ENCODE measurements at places on chromosomes 3 and 15.
A peak's percentile ranks its signal among the peaks of the same experiment; 100 is the strongest.

DNA sequence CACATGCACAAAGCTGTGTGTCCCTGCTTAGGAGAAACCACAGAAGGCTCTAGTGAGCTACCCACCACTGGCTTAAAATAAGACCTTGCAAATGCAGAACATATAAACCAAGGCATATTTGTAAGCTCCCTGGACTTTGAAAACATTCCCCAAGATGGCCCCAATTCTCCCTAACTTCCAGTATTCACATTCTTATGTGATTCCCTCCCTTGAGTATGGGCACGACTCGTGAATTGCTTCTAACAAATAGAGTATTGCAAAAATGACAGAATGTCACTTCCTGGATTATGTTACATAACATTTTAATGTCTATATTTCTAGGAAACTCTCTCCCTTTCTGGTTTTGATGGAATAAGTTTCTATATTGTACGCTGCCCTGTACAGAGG is 131.8 kb upstream of the MCTP2 start:
- no peak for DNase-seq

GRCh38 chr3:136141891-136142290 is 54.2 kb downstream of the MSL2 start:
- DNase-seq, result no peak

GRCh38 chr15:69140306-69140705 is 20.1 kb upstream of the GLCE start:
- DNase-seq, result no peak

- DNase-seq, result peak; percentile 32
Measured at GRCh38 chr15:74725845-74726773, 781 bp upstream of the CYP1A1 start.

DNA sequence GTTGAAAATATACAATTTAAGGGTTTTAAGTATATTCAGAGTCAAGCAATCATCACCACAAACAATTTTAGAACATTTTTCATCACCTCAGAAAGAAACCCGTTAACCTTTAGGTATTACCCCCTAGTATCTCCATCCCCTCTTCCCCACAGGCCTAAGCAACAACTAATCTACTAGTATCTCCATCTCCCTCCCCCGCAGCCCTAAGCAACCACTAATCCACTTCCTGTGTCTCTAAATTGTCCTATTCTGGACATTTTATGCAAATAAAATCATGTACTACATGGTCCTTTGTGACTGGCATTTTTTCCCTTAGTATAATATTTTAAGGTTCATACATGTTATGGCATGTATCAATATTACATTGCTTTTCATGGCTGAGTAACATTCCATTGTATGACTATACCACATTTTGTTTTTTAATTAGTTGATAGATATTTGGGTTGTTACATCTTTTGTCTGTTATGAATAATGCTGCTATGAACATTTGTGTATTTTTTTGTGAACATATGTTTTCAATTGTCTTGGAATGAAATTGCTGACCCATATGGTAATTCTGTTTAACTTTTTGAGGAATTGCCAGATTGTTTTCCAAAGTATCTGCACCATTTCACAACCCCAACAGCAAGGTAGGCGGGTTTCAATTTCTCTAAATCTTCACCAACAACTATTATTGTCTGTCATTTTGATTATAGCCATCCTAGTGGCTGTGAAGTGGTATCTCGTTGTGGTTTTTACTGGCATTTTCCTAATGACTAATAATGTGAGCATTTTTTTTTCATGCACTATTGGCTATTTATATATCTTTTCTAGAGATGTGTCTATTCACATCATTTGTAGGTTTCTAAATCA is 215.6 kb upstream of the CD96 start:
- DNase-seq, result no peak

- no peak for DNase-seq
Measured at GRCh38 chr3:123334056-123334455, 114.8 kb downstream of the ADCY5 start.

GRCh38 chr15:42152196-42152920 is 4.1 kb downstream of the PLA2G4F start:
- no peak for DNase-seq

GRCh38 chr3:64179249-64179648 is 46.0 kb downstream of the PRICKLE2 start:
- DNase-seq, result no peak

DNA sequence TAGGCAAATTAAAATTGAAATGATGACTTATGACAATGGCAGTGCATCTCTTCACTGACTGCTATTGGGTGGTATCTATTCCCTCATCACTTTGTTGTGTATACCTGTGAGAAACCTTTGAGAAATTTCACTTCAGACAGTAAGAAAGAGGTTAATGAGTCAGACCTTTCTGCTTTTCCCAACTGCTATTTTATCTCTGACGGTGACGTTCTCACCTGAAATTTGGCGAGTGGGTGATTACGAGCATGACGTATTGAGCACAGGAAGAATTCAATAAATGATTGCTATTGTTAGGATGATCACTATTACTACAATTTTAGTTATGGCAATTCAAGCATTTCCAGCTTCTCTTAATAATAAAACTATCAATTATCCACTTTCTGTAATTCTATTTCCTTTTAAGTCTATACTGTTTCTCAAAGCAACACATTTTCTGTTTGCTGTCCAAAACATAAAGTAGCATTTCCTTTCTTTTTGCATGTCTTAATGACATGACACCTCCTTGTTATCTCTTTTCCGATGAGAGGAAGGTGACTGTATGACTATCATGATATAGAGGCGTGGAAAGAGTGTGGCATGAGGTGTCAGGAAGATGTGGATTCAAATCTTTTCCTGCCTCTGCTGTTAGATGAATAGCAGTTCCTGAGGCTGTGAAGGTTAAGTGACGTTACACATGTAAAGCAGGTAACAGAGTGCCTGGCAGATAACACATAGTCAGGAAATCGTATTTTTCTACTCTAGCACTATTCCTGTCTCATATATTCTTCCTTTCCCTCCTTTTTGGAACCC is 504.9 kb upstream of the SEMA6D start:
- DNase-seq, result no peak

DNA sequence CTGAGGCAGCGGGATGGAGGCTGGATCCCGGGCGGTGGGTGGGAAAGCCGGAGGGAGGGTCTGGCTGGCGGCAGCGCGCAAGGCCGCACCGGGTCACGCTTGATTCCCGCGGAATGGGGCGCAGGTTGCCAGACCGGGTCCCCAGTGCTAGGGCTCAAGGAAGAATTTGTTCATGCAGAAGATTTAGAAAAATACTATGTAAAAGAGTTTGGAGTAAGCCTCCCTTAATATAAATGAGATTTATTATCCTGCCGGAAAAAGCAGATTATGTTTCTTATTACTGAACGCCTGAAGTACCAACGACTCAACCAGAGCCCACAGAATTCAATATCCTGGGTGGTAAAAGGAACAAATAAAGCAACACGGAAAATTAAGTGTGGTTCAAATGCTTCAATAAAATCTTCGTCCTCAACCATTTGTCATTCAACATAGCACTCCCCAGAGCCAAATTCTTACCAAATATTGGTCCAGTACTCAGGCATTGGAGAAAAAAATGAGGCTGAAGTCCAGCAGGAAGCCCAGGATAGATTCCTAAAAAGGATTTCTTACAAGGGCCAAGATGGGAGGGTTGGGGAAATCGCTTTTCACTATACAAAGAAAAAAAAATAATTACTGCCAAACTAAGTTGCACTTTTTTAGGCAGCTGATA is 1.2 kb upstream of the ZBTB20 start:
- no peak for DNase-seq

GRCh38 chr3:98770261-98771039 is 7.3 kb downstream of the ST3GAL6 start:
- no peak for DNase-seq

GRCh38 chr3:13608969-13609725 is 60.2 kb downstream of the FBLN2 start:
- no peak for DNase-seq

DNA sequence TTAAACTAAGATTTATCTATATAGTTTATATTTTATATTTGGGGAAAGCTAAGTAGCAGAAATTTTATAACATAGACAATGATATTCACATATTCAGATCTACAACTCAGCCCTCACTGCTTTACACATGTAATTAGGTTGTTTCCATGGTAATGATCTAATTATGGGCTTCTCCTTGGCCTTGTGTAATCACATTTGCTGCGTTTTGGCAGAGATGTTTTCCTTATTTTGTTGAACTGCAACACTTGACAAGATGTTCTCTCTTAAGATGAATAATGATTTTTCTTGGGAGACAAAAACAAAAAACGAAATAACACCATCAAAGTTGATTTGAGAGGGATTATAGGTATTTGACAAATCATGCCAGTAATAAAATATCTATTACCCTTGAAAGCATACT is 635.6 kb upstream of the TBL1XR1 start:
- no peak for DNase-seq

DNA sequence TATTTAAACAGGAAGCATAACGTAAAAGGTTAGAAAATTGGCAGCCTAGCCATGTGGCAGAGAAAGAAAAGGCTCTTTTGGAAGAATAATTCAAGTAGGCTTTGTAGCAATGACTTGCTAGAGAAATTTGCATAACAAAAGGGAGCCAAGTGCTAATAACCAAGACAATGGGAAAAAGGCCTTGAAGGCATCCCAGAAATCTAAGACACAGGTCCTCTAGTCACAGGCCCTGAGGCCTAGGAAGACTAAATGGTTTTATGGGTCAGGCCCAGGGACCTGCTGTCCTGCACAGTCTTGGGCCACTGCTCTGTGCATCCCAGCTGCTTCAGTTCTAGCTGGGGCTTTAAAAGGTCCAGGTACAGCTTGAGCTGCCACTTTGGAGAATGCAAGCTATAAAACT is 78.5 kb downstream of the FGF7 start:
- DNase-seq, result no peak

GRCh38 chr3:77931255-77932009 is 891.5 kb downstream of the ROBO2 start:
- no peak for DNase-seq

- no peak for DNase-seq
Measured at GRCh38 chr3:178585454-178585853, 49.2 kb downstream of the KCNMB2 start.

GRCh38 chr3:170862618-170863374 is 7.2 kb downstream of the RPL22L1 start:
- no peak for DNase-seq

- DNase-seq, result no peak
Measured at GRCh38 chr15:39124553-39125171, 456.2 kb upstream of the THBS1 start.

GRCh38 chr3:176692199-176692965 is 504.9 kb downstream of the TBL1XR1 start:
- no peak for DNase-seq

DNA sequence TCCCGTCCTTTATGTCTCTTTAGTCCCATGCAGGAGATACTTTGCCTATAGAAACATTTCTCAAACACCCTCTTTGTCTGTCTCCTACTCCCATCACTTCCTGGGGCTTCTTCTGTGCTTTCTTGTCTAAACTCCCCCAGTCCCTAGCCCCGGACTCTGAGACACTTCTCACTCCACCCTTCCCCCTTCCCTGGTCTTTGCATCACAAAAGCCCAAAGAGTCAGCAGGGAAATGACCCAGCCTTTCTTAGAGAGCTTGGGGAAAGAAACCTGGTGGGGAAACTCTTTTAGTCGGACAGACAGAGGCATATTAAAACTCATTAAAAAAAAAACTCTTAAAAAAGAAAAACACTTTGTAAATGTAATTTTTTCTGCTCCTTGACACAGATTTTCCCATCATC is 211.2 kb downstream of the TJP1 start:
- no peak for DNase-seq

DNA sequence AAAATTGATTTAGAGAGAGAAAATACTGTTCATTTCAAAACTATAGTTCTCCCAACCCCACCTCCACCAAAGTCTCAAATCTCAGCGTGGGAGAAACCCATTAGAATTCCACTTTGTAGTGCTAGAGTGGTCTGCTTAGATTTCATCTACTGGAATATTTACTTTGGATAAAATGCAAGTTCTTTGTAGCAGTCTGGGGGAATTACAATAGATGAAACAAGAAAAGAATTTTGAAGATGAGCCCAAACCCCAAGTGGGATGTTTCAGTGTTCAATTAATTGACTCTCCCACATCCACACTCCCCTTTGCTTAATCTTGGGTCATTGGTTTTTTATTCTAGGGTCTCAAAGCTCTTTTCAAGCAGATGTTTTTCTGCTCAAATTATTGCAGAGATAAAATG is 97.8 kb downstream of the RPL22L1 start:
- no peak for DNase-seq

GRCh38 chr15:89820666-89821611 is 6.3 kb upstream of the ANPEP start:
- DNase-seq, result no peak

- DNase-seq, result no peak
Measured at GRCh38 chr3:32420126-32421038, 28.7 kb downstream of the CMTM7 start.

Measured in GM18507 (cell line).